ENCODE measurements at places on chromosomes 1 and 21.

DNA sequence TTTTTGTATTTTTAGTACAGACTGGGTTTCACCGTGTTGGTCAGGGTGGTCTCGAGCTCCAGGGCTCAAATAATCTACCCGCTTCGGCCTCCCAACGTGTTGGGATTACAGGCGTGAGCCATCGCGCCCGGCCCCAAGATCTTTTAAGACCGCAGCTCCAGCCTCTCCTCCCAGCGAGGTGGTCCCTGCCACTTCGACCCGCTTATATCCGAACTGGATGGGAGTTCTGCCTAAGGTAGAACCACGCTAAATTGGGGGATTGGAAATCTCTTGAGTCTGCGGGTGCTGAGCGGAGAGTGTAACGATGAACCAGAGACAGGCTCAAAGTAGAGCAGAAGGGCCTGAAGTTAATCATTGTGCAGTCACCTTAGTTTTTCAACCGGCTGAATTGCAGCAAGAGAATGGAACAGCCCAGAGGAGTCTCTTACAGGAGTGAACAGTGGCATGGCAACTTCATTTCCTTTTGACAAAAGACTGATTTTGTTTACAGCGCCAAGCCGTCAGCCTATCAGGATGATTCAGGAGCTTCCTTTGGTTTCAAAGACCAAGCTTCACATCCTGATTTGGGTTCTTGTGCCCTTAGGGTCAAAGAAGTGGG, 726 bp upstream of the CYB5R1 start:
- no peak for DNase-seq

- DNase-seq: no peak
Measured at GRCh38 chr1:162317621-162318020, 59.0 kb downstream of the SPATA46 start.

DNA sequence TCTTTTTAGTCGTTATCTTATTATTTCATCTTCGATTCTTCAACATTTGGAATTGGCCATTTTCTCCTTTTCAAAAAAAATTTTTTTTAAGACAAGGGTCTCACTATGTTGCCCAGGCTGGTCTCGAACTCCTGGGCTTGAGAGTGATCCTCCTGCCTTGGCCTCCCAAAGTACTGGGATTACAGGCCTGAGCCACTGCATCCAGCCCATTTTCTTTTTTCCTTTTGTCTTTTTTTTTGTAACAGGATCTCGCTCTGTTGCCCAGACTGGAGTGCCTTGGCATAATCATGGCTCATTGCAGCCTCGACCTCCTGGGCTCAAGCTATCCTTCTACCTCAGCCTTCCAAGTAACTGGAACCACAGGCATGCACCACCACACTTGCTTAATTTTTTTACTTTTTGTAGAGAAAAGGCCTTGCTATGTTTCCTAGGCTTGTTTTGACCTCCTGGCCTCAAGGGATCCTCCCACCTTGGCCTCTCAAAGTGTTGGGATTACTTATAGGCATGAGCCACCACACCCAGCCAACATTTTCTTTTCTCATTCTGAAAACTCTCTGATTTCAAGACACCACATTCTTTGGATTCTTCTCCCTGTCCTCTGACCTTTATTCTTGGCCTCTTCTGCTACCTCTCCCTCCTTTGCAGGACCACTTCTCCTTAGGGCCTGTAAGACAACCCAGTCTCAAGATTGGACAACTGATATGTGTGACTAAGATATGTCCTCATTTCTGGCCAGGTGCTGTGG, 6.0 kb upstream of the MAP1LC3C start:
- no peak for DNase-seq

DNA sequence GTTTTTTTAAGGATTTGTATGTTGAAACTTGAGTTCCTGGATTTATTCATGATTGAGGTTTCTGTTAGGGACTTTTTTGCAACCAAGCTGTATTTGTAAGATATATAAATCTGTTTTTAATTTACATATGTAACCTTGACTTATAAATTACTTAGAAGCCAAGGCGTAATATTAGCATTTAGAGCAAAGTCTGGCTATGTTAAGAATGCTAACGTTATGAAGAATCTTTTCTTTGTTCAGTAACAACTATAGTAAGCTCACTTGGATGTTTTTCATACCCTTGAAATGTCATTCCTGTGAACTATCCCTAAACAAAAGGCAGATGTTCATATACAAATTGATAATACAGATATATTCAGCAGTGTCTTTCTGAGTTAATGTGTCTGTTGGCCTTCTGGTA, 155.3 kb downstream of the MAGI3 start:
- DNase-seq: no peak

GRCh38 chr1:108504447-108504846, 54.3 kb downstream of the NBPF6 start:
- no peak for DNase-seq

DNA sequence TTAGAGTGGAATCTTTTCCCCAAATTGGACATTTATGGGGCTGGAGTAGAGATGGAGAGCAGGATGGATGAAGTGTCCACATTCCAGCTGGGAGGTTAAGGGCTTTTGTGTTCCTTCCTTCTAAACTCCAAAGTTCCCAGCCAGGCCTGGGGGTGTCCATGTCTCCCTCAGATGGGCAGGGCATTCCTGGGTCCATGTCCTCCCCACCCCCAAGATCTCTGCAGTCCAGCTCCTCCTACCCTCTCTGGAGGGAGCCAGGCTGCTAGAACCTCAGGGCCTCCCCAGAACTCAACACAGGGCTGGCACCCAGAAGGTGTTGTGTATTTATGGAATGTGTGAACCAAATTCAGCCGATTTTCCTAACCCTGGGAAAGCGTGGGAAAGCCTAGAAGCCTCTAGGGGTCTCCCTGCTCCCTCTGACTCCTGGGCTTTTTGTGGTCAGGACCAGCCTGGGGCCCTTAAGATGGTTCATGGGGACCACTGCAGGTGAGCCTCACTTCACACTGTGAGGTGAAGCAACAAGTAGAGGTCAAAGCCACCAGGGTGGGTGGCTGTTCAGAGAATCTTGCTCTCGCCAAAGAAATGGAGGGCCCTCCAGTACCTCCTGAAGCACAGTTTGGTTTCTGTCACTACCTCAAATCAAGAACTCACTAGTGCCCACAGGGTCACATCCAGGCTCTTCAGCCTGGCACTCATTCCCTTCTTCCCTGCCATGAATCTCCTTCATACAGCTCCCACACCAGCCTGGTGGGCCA, 54.8 kb downstream of the GLIS1 start:
- no peak for DNase-seq

- DNase-seq: no peak
Measured at GRCh38 chr1:20634065-20634593, 871 bp downstream of the PINK1 start.

DNA sequence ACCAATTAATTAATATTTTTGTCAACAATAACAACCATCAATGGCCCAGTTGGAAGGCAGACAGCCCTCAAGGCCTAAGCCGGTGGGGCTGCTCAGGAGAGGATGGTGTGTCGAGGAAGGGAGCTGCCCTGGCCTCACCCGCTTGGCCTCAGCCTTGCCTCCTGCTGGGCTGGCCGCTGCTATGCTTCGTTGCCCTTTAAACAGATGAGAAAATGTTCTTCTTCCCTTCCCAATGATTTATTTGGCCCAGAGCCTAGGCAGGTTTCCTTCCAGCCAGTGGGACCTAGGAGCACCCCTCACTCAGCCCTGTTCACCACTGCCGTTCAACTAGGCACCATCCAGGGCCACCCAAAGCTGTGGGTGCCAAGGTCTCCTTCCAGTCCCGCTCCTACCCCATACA, 3.1 kb upstream of the ADGRB2 start:
- no peak for DNase-seq

- DNase-seq: no peak
Measured at GRCh38 chr1:240435996-240436566, 175.9 kb downstream of the GREM2 start.

- DNase-seq: no peak
Measured at GRCh38 chr1:27961646-27962221, 2.0 kb downstream of the XKR8 start.

GRCh38 chr1:228999446-229000170, 264.3 kb downstream of the RHOU start:
- no peak for DNase-seq

DNA sequence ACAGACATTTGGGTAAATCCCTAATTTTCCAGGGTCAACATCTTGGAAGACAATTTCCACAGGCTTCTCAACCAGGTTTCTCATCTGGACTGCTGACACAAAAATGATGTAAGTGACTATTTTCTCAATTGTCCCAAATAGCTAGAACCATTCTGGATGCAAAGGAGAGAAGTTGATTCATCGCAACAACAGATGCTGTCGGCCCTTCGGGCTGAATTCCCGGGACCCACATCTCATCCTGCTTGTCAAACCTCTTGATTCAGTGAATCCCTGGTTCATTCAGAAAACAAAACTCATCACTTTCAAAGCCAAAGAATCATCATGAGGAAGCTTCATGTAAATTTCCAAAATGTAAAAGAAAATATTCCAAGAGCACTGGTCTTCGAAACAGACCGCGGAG, 251.8 kb downstream of the NPHP4 start:
- no peak for DNase-seq

DNA sequence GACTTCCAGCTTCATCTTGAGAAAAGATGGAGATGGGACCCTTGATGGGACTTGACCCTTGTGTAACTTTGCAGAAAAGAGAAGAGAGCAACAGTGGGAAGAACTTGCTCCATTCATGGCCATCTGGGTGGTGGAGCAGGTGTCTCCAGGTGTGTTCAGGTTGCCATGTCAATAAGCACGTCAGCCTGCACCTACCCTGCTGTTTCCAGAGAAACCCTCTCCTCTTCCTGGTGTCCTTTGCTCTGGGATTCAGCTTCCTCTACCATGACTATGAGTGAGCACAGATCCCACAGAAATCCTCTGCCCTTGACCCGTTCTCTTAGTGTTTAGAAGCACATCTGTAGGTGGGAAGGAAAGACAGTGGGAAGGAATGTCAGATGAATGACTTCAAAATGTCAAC, 21.8 kb upstream of the OTUD3 start:
- no peak for DNase-seq

DNA sequence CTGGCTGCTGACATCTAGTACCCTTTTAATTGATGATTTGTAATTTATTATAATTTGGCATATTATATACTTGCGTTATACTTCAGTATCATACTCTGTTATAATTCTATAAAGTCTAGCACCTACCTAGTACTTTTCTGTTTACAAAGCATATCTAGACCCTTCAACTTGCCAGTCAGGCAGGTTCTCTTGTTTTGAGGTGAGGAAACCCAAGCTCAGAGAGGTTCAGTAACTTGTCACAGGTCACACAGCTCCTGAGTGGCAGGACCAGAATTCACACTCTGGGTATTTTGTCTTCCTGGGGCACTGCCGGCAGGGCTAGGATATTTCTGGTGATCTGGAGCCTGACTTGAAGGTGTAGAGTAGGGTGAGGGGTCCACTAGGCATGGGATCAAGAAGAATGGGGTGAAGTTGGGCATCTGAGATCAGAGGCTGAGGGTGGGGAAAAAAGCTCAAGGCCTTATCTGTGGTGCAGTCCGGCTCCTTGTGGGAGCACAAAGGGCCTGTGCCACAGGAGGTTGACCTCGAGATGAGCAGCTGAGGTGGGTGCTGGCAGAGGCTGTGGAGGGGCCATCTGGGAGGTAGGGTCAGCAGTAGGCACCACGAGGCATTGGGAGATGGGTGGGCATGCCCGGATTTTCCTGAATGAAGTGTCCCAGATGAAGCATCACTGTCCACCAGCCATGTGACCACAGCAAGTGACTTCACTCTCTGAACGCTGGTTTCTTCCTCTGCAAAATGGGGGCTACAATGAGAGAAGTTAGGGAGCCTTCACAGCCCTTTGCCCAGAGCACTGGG, 102.6 kb downstream of the EPHB2 start:
- no peak for DNase-seq

DNA sequence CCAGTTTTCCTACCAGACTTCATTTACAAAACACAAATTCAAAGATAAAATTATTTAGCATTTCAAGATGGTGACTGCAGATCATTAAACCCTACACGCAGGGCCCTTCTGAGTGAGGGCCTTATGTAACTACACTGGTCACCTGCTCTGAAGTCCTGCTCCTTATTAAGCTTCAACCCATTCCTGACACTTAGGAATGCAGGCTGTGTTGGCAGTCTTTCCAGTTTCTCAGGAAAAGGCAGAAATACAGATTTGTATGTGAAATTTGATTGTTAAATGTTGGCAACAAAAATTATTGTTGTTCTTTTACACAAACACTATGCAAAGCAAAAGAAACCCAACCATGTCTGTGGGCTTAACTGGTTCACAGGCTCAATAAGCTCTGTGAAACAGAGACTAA, 25.8 kb upstream of the BCAS2 start:
- no peak for DNase-seq

DNA sequence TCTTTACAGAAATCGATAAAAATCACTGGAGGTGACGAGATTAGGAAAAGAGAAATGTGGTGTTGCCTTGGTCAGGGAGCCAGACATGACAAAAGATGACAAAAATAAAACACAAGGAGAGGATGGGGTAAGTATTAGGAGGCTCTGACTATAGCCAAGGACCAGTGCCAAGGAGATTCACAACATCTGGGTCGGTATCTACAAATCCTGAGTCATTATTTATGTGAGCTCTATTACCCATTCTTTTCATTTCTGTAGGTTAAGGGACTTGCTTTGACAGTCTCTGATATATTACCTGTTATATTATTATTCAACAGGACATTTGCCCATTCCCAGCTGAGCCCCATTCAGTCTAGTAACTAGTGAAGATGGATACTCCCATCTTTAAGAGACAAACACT, 120.8 kb downstream of the TYW3 start:
- no peak for DNase-seq

- no peak for DNase-seq
Measured at GRCh38 chr1:170664093-170664827, at the start of gene PRRX1. Gene PRRX1 (plus strand): TSS chr1:170664131. CDS start chr1:170664219, 88 bp downstream.

DNA sequence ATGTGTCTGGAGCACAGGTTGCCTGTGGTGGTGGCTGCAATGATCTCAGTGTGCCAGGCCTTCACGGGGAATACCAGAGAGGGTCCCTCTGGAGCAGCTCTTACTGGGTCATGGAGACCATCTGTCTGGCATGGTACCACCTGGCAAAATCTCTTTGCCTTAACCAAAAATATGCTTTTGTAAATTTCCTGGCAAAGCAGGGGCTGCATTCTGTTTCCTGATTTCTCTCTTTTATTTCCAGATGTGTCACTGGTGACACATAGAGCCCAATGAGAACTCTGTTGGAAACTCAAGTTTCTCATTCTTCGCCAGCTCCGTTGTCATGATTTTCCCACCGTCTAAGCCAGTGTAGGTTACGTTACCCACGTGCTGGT, 136.5 kb downstream of the FGGY start:
- DNase-seq: no peak

GRCh38 chr1:201143726-201144635, 10.3 kb downstream of the TMEM9 start:
- peak; percentile 56 for DNase-seq

DNA sequence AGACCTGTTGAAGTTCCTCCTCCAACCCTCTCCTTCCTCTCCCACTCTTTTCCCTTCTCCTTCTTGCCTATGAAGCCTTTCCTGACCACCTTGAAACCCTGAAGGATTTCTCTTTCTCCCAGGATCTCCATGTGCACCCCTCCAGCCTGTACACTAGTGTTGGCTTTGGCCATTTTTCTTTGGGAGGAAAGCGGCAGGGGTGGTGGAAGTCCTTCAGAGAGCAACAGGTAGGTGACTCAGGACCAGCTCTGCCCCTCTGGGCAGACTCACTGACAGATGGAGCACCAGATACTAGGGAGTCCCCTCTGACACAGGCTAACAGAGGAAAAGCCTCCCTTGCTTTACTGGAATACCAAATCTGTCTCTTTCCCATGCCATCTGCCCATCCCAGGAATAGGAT, 4.6 kb downstream of the SLC26A9 start:
- DNase-seq: no peak
